ENCODE measurements at places on chromosomes 5 and 9.

DNA sequence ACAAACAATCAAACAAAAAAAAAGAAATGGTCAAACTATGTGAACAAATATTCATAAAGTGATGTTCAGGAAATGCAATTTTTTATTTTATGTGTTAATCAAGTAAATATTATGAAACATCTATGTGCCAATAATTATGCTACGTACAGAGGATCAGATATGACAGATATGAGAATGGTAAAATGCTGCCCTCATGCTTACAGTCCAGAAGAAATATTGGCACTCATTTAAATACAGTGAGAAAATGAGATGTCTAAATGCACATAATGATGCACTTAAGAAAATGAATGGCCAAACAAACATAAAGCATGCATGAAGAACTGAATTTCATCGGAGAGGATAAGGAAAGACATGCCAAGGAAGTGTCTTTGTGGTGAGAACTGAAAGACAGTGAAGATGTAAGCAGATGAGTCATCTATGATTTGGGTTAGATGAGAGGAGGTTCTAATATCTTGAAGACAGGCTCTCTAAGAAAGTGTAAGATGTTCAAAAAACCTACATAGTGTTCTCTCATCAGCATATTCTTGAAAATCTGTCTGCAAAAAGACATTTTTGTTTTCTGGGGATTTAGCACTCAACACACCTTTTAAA is 1231.1 kb upstream of the ACO1 start:
- DNase-seq: no peak

GRCh38 chr9:121822093-121823085 is 171.0 kb downstream of the DAB2IP start:
- DNase-seq: no peak

- no peak for DNase-seq
Measured at GRCh38 chr5:125834438-125835115, 588.6 kb upstream of the GRAMD2B start.

DNA sequence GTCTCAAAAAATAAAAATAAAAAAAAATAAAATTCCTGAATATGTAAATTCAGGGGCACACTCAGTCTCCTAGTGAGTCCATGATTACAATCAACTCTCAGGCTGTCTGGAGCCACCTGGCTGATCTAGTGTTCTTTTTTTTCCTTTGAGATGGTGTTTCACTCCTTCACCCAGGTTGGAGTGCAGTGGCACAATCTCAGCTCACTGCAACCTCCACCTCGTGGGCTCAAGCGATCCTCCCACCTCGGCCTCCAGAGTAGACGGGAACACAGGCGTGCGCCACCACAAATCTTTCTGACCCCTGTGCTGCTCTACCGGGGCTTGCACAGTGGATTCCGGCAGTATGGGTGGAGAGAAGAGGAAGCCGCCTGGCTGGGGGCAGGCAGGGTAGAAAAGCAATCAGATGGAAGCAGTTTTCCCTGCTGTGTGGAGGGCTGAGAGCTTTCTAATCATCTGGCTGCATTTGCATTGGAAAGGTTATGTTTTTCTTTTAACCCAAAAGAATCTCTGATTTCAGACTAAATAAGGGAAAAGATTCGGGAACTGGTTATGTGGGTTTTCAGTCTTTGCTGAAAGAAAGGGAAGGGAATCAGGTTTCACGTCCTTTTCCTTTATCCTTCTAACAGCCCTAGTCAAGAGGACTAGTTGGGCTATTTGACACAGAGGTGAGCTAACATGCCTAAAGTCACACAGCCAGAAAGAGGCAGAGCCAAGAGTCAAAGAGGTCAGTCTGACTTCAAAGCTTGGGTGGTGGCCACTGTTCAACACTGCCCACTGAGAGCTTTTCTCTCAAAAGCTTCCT is 26.3 kb upstream of the CORO2A start:
- no peak for DNase-seq

- no peak for DNase-seq
Measured at GRCh38 chr5:128228008-128228407, 144.4 kb downstream of the SLC12A2 start.

DNA sequence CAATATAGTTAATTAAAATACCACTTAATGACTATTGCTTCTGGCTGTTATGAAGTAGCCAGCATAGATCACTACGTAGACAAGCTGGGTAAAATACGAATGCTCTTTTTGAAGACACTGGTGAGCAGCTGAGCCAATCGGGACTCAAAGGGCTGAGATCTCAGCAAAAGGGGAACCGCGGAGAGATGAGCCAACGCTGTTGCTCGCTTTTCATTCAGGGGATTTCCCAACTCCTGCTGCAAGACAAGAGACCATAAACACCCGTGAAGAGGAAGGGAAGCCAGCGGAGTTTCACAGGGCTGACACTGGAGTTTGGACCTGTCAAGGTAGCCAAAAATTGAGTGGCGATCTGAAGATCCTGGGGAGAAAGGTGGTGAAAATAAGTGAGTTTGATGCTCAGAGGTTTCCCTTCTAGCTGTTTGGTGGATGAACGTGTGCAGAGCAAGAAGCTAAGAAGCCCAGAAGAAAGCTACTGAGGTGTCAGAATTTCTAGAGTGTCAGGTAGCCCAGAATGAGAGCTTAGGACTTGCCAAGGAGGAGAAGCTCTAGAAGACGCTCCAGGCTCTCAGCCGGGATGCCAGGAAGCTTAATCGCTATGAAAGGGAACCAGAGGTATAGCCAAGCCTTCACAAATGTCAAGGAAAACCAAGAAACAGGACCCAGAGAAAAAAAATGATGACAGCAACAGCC is 79.6 kb upstream of the RNU6ATAC start:
- DNase-seq: peak; percentile 24

DNA sequence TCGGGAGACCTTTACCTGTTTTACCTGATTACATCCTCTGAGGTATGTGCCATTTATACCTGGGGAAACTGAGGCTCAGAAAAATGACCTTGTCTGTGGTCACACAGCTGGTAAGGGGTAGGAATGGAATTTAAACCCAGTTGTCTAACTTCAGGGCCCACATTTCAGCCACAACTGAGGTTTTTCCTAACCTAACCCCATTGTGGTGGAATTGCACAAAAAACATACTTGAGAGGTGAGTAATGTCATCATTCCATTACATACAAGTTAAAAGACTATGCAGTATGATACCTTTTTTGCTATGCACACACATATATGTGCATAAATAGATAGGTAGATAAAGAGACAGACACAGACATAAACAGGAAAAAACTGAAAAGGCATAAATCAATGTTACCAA is 14.1 kb downstream of the FGF1 start:
- DNase-seq: no peak

DNA sequence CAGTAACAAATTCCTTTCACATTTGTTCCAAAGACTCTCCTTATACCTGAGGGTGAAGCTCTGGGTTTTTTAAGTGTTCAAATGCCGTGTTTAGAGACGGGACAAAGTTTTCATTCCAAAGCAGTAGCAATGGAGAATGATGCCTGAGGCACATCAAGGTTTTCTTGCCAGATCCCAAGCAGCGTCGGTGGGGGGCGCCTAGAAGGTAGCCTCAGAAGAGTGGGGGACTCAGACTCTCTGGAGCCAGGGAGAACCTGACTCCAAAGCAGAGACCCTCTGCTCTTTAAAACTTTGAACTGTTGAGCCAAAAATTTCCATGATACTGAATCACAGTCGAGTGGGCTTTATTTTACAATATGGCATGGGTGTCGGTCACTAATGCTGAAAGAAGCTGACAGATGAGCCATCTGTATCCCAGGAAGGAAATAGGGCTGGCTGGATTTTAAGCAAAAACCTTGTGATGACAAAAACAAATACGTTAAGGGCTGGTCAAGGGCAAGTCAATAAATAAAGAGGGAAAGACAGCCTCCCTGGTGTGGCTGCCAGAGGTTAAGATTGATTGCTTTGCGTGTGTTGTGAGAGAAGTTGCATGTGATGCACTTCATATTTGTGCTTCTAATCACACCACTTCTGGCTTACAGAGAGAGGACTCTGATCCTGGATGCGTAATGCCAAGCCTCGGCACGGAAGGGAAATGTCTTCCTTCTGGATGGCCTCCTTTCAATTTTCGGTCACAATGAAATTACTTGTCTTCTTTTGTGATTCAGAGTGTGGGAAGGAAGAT is 161.1 kb upstream of the EFNA5 start:
- DNase-seq: no peak

DNA sequence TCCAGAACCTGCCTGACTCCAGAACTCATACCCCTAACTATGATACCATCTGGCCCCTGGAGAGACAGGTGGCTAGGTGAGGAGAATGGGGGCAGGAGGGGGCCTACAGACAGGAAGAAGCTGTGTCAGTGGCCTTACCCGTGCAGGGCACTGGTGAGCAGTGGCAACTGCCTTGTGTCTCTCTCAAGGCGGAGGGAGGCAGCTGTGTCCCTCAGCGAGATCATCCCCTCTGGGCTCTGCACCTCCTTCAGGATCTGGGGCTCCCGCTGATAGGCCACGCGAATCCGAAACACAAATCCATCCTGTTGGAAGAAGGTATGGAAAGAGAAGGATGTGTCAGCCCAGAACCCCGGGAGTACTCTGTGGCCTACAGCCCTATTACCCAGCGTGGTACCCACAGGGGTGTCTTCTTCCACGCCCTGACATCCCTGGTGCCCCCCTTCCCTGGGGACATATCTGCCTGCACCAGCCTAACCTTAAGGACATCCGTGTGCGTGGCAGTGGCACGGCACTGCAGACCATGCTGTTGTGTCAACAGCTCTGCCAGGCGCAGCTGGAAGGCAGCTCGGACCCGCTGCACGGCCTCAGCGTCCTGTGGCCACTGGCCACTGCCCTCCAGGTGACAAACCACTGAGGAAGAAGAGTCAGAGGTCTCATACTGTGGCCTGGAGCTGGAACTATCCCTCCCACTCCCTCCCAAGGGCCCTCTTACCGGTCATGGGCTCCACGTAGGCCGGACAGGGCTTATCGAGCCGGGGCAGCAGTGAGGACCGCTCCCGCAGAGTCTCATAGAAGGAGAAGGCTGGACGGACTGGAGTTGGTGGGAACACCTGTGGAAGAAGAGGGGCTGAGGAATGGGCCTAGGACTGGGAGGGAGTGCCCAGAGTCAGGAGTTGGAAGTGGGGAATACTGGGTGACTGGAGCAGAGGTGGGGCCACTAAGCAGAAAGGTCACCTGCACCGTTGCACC is 7.8 kb downstream of the NOL6 start:
- DNase-seq: no peak

GRCh38 chr5:173618927-173619519 is 2.6 kb upstream of the BOD1 start:
- no peak for DNase-seq

GRCh38 chr5:156460471-156460870 is 133.5 kb downstream of the SGCD start:
- no peak for DNase-seq

GRCh38 chr9:76321195-76321828 is 72.9 kb downstream of the RFK start:
- no peak for DNase-seq

DNA sequence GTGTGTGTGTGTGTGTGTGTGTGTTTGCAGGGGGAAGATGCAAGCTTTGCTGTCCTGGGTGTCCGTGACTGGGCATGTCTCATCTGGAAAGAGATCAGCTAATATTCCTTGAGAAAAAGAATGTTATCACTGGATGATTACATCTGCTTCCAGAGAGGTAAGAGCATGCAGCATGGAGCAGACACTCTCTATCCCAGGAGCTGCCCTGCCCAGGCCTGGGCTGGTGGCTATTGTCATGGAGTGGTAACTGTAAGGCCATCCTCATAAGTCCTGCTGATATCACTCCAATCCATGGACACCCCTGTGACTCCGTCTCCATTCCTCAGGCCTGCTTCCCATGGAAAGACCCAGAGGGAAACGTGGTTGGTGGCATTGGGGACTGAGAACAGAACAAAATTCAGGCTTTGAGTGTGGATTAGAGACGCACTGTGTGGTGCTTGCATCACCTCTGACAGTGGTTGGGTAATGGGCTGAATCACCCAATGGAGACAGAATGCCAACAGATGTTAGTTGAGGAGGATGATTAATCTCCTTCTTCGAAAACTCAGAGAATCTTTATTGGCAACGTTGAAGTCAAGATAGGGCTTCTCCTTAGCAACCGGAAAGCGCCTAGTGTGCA is 52.0 kb upstream of the KCNIP1 start:
- no peak for DNase-seq

DNA sequence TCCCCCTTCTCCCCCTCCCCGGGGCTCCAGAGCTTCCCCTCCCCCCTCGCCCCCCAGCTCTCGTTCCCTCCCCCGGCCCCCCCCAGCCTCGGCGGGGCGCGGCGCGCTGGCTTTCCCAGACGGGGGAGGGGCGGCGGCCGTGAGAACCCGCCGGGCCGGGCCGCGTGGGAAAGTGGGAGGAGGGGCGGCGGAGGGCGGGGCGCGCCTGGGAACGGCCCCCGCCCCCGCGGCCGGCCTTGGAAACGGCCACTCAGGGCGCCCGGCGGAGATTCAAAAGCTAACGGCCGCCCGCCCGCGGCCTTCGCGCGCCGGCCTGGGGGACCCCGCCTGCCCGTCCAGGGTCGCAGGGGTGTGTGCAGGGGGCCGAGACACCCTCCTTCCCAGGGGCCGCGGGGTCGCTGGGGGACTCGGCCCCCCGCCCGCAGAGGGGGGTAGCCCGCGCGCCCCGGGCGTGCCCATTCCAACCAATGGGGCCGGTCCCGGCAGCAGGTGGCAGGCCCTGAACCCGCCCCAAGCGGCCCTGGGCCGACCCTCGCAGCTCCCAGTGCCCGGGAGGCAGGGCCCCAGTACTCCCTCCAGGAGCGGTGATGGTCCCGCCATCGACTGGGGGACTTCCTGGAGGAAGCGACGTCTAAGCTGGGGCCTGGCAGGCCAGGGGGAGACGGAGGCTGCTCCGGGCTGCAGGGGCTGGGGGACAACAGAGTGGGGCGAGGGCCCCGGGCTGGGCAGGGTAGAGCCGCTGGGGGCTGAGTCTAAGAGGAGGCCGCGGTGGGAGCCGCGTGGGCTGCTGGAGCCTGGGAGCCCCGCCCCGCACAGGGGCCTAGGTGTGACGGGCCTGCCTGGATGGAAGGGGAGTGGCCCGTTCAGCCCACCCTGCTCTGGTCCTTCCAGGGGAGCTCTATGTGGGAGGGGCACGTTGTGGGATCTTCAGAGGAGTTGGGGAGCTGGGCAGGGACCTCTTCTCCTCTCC is 14.2 kb upstream of the NRARP start:
- DNase-seq: no peak

- no peak for DNase-seq
Measured at GRCh38 chr5:142984011-142984410, 213.8 kb downstream of the ARHGAP26 start.

- DNase-seq: no peak
Measured at GRCh38 chr5:11719888-11720481, 184.3 kb downstream of the CTNND2 start.

DNA sequence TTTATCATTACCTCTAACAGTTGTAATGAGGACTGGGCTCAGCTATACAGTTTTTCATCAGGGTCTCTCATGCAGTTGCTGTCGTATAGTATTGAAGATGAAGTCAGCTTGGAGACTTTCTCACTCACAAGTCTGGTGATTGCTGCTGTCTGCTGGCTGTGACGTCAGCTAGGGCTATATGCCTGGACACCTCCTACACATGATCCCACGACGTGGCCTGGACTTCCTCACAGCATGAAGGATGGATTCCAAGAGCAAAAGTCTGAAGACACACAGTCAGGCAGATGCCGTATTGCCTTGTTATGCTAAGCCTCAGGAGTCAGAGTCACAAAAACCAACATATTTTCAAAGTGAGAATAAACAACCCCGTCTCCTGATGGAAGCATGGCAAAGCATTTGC is 193.3 kb downstream of the LURAP1L start:
- no peak for DNase-seq
